ENCODE measurements at places on chromosomes 3 and 15. TPM values are rescaled to one million over a fixed set of nuclear protein-coding genes. Genes with fewer than 3 reads are reported as not detected.

CHCHD6 gene
- 17.5 TPM for total RNA-seq

SPATA12 gene
- not detected for total RNA-seq

WDR5B gene
- total RNA-seq: 4.3 TPM

SSUH2 gene
- not detected for total RNA-seq

ROBO2 gene
- not detected for total RNA-seq

CPN2 gene
- total RNA-seq: not detected

FOXL2 gene
- total RNA-seq: not detected

KNG1 gene
- total RNA-seq: not detected

FAM43A gene
- 13.0 TPM for total RNA-seq

CCR3 gene
- total RNA-seq: not detected

ACKR2 gene
- total RNA-seq: 0.66 TPM

CCDC39 gene
- total RNA-seq: not detected

Data from activated T-helper 1 cell treated with anti-CD3 and anti-CD28 coated beads, Interleukin-12 subunit alpha, Interleukin-12 subunit beta, Interleukin-2, Interleukin-4 antibody, amounts not matched to agents 30 ng/mL and 10 ng/mL and 1 ng/mL, durations not matched to agents 14 hours and 24 hours and 36 hours (primary cell).